ENCODE measurements at places on chromosomes 1 and 21. TPM values are rescaled to one million over a fixed set of nuclear protein-coding genes. Genes with fewer than 3 reads are reported as not detected.

SPRR2F gene
- total RNA-seq, result not detected

DNA sequence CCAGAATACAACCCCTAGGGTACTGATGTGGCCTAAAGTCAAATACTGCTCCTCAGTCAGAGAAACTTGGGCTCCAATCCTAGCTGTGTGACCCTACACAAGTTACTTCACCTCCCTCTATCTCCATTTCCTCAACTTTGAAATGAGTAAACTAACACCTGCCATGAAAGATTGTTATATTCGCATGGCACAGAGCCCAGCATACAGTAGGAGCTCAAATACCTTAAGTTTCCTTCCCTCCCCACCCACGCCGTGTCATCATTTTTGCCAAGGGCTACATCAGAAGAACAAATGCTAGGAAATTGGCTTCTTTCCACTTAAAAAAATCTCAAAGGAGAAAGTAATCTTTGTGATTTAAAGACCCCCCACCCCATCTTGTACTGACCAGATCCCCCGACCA, 22.2 kb upstream of the ZNF362 start:
- no peaks in the 10 kb centered on the region for H3K36me3 ChIP-seq
- peaks cover 18% of the 10 kb centered on the region for H3K4me1 ChIP-seq
- no peaks in the 10 kb centered on the region for H3K27me3 ChIP-seq
- no peak for DNase-seq

DNA sequence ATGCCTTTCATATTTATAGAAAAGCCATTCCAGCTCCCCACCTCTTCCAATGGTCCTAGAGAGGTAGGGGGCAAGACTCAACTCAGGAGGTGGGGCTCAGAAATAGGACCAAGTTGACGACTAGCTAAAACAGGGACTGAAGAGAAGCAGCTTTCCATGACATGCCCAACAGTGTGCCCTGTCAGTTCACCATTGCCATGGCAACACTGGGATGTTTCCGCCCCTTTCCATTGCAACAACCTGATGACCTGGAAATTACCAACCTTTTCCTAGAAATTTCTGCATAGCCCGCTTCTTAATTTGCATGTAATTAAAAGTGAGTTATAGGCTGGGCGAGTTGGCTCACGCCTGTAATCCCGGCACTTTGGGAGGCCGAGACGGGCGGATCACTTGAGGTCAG, 22.4 kb upstream of the INTS3 start:
- DNase-seq, result no peak
- no peaks in the 10 kb centered on the region for H3K36me3 ChIP-seq
- H3K4me3 ChIP-seq, result no peak overlapping the region
- no peak overlapping the region for H3K27ac ChIP-seq

SLAMF1 gene
- total RNA-seq, result 106 TPM

DNA sequence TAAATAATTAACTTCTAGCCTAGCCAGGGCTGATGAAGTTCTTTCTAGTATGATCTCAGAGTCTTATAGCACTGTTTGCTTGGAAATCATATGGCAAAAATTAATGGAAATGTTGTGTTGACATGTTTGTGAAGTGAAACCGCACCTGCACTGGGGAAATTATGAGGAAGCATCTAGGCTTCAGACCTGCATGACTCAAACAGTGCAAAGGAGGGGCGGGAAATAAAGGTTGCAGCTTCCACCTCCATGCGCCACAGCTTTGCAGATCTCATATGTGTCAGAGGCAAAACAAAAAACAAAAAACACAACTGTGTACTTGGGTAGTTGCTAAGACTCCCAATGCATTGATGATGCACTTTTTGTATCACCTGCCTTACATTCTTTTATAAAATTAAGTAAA, 1080.6 kb downstream of the PLA2G4A start:
- H3K4me3 ChIP-seq, result no peak overlapping the region
- no peaks in the 10 kb centered on the region for H3K36me3 ChIP-seq

SH3BGR gene
- 0.88 TPM for total RNA-seq

DNA sequence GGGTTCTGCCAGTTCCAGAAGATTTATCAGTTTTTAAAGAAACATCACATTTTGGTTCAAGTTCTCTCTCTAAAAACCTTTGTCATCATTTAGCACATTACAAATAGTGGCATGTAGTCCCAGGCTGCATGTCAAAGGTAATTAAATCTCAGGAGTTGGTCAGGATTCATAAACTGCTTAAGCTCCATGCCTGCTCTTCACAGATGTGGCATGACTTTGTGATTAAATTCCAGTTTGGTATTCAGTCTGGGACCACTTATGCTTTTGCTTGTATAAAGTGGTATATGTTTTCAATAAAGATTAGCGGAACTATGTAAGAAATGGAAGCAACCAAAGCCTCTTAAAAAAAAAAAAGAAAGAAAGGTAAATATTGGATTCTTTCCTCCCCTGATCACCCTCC, 408.0 kb downstream of the DISC1 start:
- no peaks in the 10 kb centered on the region for H3K4me1 ChIP-seq
- no peaks in the 10 kb centered on the region for H3K27me3 ChIP-seq
- DNase-seq, result no peak
- no peak overlapping the region for H3K4me3 ChIP-seq
- peaks cover 2% of the 10 kb centered on the region for H3K36me3 ChIP-seq
- no peak overlapping the region for H3K27ac ChIP-seq

GRCh38 chr1:38250356-38250755, 203.8 kb upstream of the POU3F1 start:
- DNase-seq, result no peak
- no peak overlapping the region for H3K4me3 ChIP-seq
- H3K27ac ChIP-seq, result no peak overlapping the region
- H3K27me3 ChIP-seq, result peaks cover 23% of the 10 kb centered on the region
- no peaks in the 10 kb centered on the region for H3K36me3 ChIP-seq

- no peak overlapping the region for H3K27ac ChIP-seq
- H3K36me3 ChIP-seq, result no peaks in the 10 kb centered on the region
- no peaks in the 10 kb centered on the region for H3K4me1 ChIP-seq
- DNase-seq, result no peak
- no peaks in the 10 kb centered on the region for H3K27me3 ChIP-seq
These were observed 602.9 kb upstream of the ADAMTS5 start for GRCh38 chr21:27569831-27570230.

GRCh38 chr1:246772686-246773085, 48.5 kb downstream of the SCCPDH start:
- no peak for DNase-seq
- peaks cover 2% of the 10 kb centered on the region for H3K36me3 ChIP-seq
- no peaks in the 10 kb centered on the region for H3K27me3 ChIP-seq
- H3K4me3 ChIP-seq, result no peak overlapping the region
- no peak overlapping the region for H3K27ac ChIP-seq
- H3K4me1 ChIP-seq, result peaks cover 10% of the 10 kb centered on the region

- H3K4me3 ChIP-seq, result no peak overlapping the region
- no peak overlapping the region for H3K27ac ChIP-seq
- H3K36me3 ChIP-seq, result no peaks in the 10 kb centered on the region
- DNase-seq, result no peak
- H3K27me3 ChIP-seq, result no peaks in the 10 kb centered on the region
These were observed 5.2 kb upstream of the PIK3C2B start for GRCh38 chr1:204499511-204500468.

- H3K27ac ChIP-seq, result no peak overlapping the region
- H3K4me1 ChIP-seq, result no peaks in the 10 kb centered on the region
- H3K27me3 ChIP-seq, result no peaks in the 10 kb centered on the region
- no peak for DNase-seq
- H3K36me3 ChIP-seq, result no peaks in the 10 kb centered on the region
These were observed 58.9 kb downstream of the SWT1 start for GRCh38 chr1:185215911-185216310.

DNA sequence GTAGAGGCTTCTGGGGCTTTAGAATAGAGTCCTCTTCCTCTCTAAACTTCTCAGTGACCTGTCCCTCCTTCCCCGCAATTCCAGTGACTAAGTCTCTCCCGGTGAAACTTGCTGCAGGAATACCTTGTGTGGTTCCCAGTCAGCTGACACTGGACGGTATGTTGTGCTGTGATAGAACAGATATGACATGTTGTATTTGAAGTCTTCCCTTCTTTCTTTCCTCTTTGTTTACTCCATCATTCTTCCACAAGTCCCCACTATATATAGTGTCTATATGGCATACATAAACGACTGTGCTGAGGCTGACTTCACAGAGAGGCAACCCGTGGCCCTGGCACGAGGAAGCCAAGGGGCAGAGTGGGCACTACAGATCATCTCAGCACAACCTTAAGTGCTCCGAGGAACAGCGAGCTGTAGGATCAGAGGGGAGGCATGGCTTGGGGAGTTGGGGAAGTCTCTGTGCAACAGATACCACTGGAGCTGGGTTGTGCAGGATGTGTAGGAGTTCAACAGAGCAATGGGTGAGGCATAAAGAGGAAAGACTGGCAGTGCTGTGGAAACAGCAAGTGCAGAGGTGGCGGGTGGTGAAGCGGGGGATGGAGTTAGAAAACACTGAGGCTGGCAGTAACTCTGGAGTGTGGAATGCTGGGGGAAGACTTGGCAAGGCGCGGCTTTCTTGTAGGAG, 237.8 kb downstream of the TRABD2B start:
- no peak overlapping the region for H3K4me3 ChIP-seq
- H3K27me3 ChIP-seq, result peaks cover 6% of the 10 kb centered on the region
- H3K4me1 ChIP-seq, result no peaks in the 10 kb centered on the region
- H3K36me3 ChIP-seq, result no peaks in the 10 kb centered on the region

TINAGL1 gene
- not detected for total RNA-seq

GRCh38 chr1:188462837-188463236, 1634.1 kb downstream of the PLA2G4A start:
- DNase-seq, result no peak
- no peaks in the 10 kb centered on the region for H3K4me1 ChIP-seq
- H3K27me3 ChIP-seq, result no peaks in the 10 kb centered on the region
- no peak overlapping the region for H3K4me3 ChIP-seq
- no peaks in the 10 kb centered on the region for H3K36me3 ChIP-seq
- no peak overlapping the region for H3K27ac ChIP-seq
